ENCODE measurements at places on chromosomes 12 and 14. TPM values are rescaled to one million over a fixed set of nuclear protein-coding genes. Genes with fewer than 3 reads are reported as not detected.

- DNase-seq: peak; percentile 32
Observed at GRCh38 chr14:23302290-23303225, at the start of gene PPP1R3E. TSS of gene PPP1R3E (minus strand) at chr14:23302859. CDS start at chr14:23302576, 283 bp downstream.

DNA sequence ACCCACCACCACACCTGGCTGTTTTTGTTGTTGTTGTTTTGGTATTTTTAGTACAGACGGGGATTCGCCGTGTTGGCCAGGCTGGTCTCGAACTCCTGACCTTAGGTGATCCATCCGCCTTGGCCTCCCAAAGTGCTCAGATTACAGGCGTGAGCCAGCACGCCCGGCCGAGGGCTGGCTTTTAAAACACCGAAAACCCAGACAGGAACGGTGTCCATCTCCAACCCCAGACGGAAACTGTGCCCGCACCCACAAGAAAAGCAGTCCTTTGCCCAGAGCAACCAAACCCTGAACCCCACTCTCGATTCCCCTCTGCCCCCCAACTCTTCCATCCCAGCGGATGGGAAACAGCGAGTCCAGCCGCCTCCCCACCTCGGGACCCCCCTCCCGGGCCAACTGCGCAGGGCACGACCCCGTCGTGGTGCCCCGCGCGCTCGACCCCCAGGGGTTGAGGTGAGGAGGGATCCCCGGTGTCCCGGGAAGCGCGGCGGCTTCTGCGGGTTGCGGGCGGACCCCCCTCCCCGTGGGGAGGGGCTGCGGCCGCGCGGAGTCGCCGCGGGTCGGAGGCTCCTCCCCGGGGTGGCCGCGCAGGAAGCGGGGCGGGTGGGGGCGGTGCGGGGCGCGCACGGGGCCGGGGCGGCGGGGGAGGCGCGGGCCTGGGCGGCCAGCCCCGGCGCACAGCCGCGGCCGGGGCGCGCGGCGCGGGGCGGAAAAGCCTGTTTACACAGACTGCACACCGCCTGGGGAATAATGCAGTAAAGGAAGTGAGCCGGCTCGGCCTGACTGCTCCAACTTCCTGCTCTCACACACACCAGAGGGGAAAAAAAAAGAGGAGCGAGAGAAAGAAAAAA is at the start of gene ELK3:
TSS of gene ELK3 (plus strand) at position 651 of the 851 bp plus-strand sequence.
- no peak for DNase-seq

The SLC17A8 gene
- polyA plus RNA-seq: 0.22 TPM

The SLC10A1 gene
- 0.18 TPM for polyA plus RNA-seq

The CLEC9A gene
- 0.53 TPM for polyA plus RNA-seq

The APOF gene
- 0.18 TPM for polyA plus RNA-seq

The CLEC1A gene
- polyA plus RNA-seq: 3.1 TPM

- DNase-seq: no peak
Observed at GRCh38 chr14:68250927-68251768, 431.6 kb downstream of the RAD51B start.

Data from right renal pelvis (tissue), 4 donors.